ENCODE measurements at places on chromosomes 12 and 14. TPM values are rescaled to one million over a fixed set of nuclear protein-coding genes. Genes with fewer than 3 reads are reported as not detected.

GRCh38 chr12:11685316-11685715 lies 35.8 kb downstream of the ETV6 start:
- DNase-seq, result no peak

DNA sequence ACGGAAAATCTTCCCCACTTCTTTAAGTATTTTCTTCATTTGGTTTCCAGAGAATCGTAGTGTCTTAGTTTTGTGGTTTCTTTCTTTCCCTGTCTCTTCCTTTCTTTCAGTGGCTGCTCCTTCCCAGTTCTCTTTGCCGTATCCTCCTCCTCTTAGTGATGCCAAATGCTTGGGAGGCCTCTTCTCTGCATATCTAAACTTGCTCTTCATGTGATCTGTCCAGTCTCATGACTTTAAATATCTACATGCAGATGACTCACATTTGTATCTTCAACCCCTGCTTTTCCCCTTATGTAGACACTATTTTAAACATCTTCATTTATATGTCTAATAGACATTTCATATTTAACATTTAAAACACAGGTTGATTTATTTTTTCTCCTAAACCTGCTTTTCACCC lies 149.2 kb downstream of the PTCSC3 start:
- DNase-seq, result no peak

Gene ACACB
- 67.3 TPM for total RNA-seq

Gene MAGOHB
- total RNA-seq, result 28.3 TPM

Gene NRDE2
- 38.0 TPM for total RNA-seq

Gene SLC38A2
- total RNA-seq, result 292 TPM

- DNase-seq, result no peak
These were observed 97.2 kb upstream of the PSMC1 start for GRCh38 chr14:90159146-90159545.

- DNase-seq, result no peak
These were observed 229.2 kb upstream of the TMTC1 start for GRCh38 chr12:30012816-30013450.

Gene CAPZA3
- total RNA-seq, result not detected

Gene DNAH10
- total RNA-seq, result 0.60 TPM

DNA sequence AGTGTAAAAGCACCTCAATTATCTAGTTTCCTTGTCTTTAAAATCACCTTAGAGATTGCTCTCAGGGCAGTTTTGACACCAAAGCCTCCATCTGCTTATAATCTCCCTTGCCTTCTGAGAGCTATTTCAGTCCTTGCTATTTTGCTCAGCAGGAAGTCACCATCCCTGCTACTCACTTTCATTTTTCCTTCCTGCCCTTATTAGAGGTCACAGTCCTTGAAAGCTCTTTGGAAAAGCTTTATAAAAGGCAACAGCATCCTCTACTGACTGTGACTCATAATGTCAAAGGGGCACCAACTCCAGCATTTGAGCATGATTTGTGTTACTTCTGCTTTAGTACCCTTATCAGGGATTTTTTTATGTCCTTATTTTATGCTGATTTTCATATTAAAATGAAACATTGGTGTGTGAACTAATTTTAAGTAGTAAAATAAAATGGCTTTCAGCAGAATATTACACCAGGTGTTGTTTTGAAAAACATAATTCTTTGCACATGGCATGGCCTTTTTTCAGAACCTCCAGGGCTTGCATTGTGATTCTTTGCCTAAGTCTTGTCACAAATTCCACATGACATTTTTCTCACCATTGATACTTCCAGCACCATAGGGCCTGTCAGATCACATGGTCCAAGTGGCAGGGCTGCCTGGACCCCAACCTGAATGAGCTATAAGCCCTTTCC lies 213.0 kb downstream of the ADAMTS20 start:
- no peak for DNase-seq

Gene TMEM117
- 16.7 TPM for total RNA-seq

DNA sequence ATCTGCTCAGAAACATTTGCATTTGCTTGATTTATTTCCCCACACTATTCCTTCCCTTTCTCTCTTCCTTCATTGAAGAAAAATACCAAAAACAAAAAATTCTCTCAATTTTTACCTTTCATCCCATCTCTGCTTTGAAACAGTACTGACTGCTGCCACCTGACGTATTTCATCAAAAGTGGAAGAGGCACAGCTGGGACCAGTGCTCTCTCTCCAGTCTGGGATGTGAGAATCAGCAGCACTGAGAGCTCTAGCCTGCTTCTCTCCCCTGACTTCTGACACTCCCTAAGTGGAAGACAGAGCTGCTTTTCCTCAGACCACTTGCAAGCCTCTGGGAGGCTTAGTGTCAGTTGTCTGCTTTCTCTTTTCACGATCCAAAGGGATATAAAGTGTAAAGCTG lies 36.9 kb downstream of the TTLL5 start:
- DNase-seq, result no peak

Gene CCDC177
- total RNA-seq, result not detected

Gene LTBP2
- 6.8 TPM for total RNA-seq

- DNase-seq, result peak; percentile 51
These were observed 32.0 kb upstream of the LMNTD1 start for GRCh38 chr12:25585021-25585523.

DNA sequence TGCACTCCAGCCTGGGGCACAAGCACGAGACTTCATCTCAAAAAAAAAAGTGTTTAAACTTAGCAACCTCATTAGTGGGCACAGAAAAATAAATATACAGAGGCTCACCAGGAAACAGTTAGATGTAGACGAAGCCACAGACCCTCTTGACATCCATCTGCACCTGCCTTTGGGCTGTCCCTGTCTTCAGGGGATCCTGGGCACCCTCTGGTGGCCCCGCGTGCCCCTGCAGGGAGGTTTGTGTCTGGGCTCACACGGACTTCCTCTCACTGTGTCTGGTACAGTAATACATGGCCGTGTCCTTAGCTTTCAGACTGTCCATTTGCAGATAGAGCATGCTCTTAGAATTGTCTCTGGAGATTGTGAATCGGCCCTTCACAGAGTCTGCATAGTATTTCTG lies 916.5 kb downstream of the TMEM121 start:
- no peak for DNase-seq

Gene GTF2H3
- total RNA-seq, result 44.1 TPM

GRCh38 chr12:57323416-57323815 lies 72.4 kb upstream of the STAC3 start:
- no peak for DNase-seq

- no peak for DNase-seq
These were observed 29.1 kb downstream of the SYNE2 start for GRCh38 chr14:63881926-63882325.

- DNase-seq, result no peak
These were observed 309.1 kb upstream of the NAV3 start for GRCh38 chr12:77521508-77522115.

DNA sequence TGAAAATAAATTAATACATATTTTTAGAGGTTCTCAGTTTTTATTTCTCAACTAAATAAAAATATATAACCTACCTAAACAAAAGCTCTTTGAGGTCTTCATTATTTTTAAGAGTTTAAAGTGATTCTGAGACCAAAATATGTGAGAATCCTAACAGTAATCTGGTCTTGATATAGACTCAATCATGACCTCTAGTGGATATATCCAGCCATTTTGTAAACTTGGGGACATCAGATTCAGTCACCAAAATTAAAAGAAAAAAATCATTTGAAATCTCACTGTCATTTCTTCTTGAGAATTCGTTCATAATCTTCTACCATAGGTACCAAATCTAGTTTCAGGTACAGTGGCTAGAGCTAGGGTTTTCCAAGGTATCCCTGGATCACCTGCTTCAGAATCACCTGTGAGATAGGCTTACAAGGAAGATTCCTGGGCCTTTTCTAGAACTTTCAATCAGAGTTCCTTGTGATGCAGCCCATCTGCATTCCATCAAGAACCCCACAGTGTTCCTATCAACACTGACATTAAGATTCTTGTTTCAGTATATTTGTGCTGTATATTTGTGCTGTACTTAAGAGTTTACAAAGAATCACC lies 214.9 kb downstream of the ADAMTS20 start:
- DNase-seq, result no peak

Gene RILPL1
- 20.2 TPM for total RNA-seq

Gene BTBD7
- total RNA-seq, result 54.3 TPM

- DNase-seq, result peak; percentile 76
These were observed 1318.4 kb downstream of the TMEM121 start for GRCh38 chr14:106844608-106845285.

Gene MANSC4
- not detected for total RNA-seq

- DNase-seq, result no peak
These were observed 173.3 kb downstream of the NOVA1 start for GRCh38 chr14:26424537-26424936.

DNA sequence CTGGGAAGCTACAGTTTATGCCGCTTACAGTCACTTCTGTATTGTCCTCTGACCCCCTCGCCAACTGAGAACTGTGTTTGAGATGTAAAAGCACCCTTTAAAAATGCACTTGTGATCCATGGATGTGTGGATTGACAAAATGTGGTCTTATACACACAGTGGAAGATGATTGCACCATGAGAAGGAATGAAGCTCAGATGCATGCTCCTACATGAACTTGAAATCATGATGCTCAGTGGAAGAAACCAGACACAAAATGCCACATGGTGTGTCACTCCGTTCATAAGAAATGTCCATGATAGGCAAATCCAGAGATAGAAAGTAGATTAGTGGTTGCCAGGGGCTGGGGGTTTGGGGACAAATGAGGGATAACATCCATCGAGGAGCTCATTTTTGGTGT lies 58.0 kb downstream of the PITPNM2 start:
- no peak for DNase-seq

DNA sequence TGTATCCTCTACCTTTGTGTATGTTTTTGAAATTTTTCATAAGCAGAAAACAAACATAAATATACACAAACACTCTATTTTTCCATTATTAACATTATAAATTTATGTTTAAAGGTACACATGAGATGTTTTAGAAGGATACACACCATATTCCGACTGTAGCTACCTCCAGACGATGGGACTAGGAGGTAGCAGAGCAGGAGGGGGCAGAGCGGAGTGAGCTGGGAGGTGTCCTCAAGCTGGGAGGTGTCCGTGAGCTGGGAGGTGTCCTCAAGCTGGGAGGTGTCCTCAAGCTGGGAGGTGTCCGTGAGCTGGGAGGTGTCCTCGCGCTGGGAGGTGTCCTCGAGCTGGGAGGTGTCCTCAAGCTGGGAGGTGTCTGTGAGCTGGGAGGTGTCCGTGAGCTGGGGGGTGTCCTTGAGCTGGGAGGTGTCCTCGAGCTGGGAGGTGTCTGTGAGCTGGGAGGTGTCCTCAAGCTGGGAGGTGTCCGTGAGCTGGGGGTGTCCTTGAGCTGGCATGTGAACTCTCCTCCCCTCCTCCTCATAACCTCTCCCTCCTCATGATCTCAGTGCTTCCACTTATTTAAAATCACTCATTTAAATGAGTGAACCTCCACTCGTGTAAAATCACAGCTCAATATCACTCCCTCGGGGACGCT lies 346.9 kb upstream of the SFSWAP start:
- DNase-seq, result no peak

DNA sequence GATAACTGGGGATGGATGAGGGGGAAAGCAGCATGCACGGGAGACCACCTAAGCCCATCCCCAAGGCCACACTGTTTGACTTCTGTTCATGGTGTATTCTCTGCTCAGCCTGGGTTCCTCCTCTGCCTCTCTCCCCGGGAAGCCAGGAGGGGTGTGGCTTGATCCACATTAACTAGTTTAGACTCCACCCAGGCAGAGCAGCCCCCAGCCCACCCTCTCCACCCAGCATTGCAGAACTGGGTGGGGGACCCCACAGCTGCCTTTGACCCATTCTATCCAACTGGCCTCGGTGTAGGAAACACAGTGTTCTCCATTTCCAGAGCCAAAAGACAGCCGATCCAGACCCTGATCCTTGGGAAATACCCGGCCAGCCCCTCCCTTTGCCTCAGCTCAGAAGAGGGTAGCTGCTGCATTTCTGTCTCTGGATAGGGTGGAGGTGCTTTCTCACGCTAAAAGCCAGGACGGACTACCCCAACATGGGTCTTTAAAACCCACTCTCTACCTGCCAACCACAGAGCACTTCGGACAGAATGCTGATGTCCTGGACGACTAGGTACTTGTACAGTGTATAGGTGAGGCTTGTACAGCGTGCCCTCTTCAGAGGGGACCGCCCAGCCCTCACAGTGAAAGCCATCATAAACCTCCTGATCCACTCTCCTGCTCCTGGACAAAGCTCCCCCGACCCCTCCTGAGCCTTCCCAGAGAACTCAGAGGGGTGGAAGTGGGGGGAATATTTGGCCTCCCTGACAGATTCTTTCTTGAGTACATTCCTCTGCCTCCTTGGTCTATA lies 9.4 kb downstream of the SPRYD3 start:
- DNase-seq, result peak; percentile 56

Gene DHRS1
- total RNA-seq, result 28.7 TPM
